ENCODE measurements at places on chromosomes 11 and 22.

- no peak for DNase-seq
Observed at GRCh38 chr11:12196872-12197271, 86.5 kb downstream of the MICAL2 start.

DNA sequence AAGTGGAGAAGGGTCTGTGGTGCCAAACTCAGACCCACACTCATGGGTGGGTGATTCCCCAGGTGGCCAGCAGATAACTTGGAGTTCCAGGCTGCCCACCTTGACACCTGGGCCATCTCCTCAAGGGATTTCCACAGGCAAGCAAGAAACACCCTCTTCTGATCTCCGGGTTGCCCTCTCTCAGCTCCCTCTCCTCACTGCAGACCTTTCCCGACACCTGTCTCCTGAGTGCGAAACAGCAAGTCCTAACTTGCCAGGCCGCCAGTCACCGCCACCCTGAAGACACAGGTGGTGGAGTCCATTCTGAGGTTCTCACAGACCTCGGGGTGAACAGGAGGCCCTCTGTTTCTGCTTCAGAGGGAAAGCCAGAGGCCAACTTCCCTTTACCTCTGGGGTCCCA is 16.6 kb downstream of the GALNT18 start:
- DNase-seq: no peak

- DNase-seq: no peak
Observed at GRCh38 chr22:17997456-17997855, 26.9 kb downstream of the MICAL3 start.

- peak; percentile 57 for DNase-seq
Observed at GRCh38 chr11:65132988-65133700, 1.2 kb downstream of the SYVN1 start.

DNA sequence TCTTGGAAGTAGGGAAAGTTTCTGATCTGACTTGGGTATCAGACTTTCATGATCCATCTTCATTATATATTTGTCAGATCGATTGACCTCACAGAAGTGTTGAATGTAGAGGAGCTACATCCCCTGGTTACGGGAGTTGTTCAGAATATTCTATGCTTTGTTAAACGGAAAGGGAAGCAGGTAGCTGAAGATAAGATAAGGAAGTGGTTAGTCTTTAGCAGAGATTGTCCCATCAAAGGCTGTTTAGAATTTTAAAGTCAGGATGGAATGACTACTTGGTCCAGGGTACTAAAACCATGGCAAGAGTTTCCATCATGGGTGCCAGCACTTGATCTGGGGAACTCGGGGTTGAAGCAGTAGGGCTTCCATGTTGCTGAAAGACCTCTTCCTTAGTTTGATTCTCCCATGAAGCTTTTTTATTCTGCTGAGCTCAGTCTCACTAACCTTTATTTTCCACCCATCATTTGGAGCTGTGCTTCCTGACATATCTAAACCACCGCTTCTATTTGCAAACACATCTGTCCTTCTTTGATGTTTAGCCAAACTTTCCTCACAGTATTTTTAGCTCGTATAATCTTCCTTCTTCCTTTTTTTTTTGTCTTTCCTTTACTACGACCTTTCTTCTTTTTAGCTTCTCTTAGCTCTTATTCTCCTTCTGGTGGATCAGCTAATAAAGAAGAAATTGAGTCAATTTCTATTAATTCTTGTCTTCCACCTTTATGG is 4.0 kb upstream of the C22orf31 start:
- DNase-seq: no peak

GRCh38 chr22:43852573-43853327 is 9.6 kb downstream of the SULT4A1 start:
- no peak for DNase-seq

GRCh38 chr11:123357990-123358827 is 71.9 kb upstream of the GRAMD1B start:
- DNase-seq: no peak

Measured in foreskin keratinocyte (primary cell).